ENCODE measurements at places on chromosomes 4 and X. TPM values are rescaled to one million over a fixed set of nuclear protein-coding genes. Genes with fewer than 3 reads are reported as not detected.

GRCh38 chrX:34584781-34585180 lies 72.3 kb downstream of the TMEM47 start:
- DNase-seq, result no peak

GRCh38 chr4:168141733-168142132 lies 49.4 kb downstream of the ANXA10 start:
- no peak for DNase-seq

- no peak for DNase-seq
Measured at GRCh38 chr4:138021139-138021830, 220.9 kb downstream of the SLC7A11 start.

GRCh38 chr4:2142630-2143427 lies 83.7 kb downstream of the NAT8L start:
- peak; percentile 15 for DNase-seq

GRCh38 chr4:8188085-8188484 lies 11.0 kb upstream of the SH3TC1 start:
- peak; percentile 35 for DNase-seq

Gene DDIT4L
- not detected for total RNA-seq

Gene TCP11X2
- not detected for total RNA-seq

Gene GAGE12E
- total RNA-seq, result not detected

GRCh38 chr4:181737744-181738143 lies 505.5 kb upstream of the TENM3 start:
- DNase-seq, result no peak

Gene KIAA1210
- total RNA-seq, result 0.07 TPM

Gene DUSP21
- not detected for total RNA-seq

DNA sequence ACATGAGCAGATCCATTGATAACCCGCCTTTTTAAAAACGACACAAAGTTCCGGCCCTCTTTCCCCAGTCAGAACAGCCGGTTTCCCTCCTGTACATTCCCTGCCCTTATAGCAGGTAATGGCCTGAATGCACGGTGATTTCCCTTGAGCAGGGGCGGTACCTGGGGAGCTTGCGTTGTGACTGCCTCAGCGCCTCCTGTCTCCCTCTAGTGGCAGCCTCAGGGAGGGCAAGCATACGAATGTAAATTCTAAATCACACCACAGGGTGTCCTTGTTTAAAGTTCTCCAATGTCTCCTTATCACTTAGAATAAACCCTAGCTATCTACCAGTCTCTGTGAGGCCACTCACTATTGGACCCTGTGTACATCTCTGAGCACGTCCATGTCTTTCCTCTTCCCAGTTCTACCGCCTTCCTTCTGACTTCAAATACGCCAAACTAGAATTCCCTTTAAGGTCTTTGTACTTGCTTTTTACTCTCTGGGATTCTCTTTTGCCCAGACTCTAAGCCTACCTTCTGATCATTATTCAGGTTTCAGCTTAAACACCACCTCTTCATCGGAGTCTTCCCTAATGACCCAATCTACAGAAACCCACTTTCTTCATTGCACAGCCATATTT lies 18.4 kb upstream of the LDB2 start:
- peak; percentile 79 for DNase-seq

Gene FAM9C
- total RNA-seq, result not detected

- no peak for DNase-seq
Measured at GRCh38 chr4:1032861-1033260, 21.4 kb downstream of the FGFRL1 start.

DNA sequence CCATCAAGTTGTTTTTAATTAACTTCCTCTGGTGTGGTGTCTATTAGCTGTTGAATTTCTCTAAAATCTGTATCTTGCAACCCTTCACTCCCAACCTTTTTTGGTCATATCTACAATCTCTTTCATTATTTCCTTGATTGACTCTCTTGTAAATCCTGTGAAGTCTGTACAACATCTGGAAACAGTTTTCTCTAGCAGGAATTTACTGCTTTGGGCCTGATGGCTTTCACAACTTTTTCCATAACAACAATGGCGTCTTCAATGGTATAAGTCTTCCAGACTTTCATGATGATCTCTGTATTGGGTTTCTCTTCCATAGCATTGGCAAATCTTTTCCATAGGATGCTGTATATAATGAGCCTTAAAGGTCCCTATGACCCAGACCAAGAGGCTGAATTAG lies 49.0 kb downstream of the TBC1D19 start:
- no peak for DNase-seq

DNA sequence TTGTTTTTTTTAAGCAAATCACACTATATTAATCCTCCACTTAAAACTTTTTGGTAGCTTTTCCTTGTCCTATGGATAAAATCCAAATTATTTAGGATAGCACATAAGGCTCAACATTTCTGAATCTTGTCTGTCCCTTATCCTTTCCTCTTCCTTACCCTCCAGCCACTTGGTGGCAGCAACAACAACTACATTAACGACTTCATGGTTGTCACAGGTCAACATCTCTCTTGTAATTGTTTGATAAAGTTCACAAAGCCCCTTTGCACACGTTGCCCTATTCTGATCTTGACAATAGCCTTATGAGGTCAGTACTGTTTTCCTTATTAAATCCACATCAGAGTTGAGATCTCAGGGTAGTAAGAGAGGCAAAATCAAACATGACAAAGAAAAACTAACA lies 269.0 kb upstream of the PABPC4L start:
- peak; percentile 34 for DNase-seq

Gene HTR2C
- 0.07 TPM for total RNA-seq

DNA sequence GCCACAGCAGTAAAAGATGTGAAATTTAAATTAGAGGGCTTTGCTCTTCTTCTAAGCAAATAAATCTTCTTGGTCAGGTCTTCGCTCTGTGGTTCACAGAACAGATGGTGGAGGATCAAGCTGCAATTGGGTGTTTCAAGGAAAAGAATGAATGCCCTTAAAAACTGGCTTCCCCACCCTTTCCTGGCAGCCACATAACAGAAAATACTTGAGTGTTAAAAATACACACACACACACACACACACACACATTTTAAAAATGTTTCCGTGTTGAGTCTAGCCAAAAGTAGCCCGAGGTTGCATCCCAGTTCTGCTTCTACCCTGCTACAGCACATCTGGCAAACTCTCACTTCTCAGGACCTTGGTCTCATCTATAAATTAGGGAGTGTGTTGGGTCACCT lies 56.7 kb upstream of the FGFBP2 start:
- no peak for DNase-seq

Gene BCLAF3
- total RNA-seq, result 6.9 TPM

GRCh38 chr4:5717449-5718158 lies 6.6 kb downstream of the EVC start:
- DNase-seq, result no peak

Gene TMEM271
- not detected for total RNA-seq

- DNase-seq, result no peak
Measured at GRCh38 chrX:2784026-2784425, 32.2 kb downstream of the XG start.

Gene CT45A5
- not detected for total RNA-seq

- no peak for DNase-seq
Measured at GRCh38 chr4:55124322-55125076, 896 bp downstream of the KDR start.

Gene HSFX4
- total RNA-seq, result not detected

Data from PC-3 (cell line).